Activated CD4-positive, alpha-beta T cell treated with anti-CD3 and anti-CD28 coated beads for 1 hour (primary cell): ENCODE measurements at places on chromosomes 4 and X.

GRCh38 chr4:89258506-89258905, 49.1 kb downstream of the GPRIN3 start:
- DNase-seq, result no peak

DNA sequence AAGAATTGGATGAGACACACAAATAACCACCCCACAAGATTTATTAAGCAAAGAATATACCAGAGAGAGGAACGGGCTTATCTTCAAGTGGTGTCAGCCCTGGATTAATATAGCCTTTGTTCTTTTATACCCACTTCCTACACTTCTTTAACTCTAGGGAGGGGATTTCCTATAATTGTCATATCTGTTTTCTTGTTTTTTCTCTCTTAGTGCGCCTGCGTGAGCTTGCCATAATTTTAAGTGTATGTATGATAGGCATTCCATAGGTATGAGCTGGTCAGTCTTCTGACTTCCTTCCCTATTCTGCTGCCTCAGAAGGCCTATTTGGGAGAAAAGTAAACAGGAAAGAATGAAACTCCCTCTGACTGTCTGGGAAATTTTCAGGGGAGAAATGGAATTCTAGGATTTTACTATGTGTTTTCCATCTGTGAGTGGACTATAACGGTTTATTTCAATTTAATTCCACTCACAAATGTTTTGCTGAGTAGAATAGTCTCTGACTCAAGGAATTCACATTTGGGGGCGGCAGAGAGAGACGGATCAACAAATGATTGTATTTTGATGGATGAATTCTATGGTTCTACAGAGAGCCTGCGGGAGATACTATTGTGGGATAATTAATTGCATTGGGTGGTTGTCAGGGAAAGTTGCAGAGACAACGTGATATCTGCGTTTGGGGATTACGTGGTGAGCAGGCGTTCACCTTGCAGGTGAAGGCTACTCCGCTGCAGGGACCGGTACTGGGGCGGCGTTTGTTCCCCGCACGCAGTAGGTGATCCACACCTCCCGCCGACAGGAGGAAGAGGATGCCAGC, 626 bp upstream of the CEP135 start:
- DNase-seq, result no peak

DNA sequence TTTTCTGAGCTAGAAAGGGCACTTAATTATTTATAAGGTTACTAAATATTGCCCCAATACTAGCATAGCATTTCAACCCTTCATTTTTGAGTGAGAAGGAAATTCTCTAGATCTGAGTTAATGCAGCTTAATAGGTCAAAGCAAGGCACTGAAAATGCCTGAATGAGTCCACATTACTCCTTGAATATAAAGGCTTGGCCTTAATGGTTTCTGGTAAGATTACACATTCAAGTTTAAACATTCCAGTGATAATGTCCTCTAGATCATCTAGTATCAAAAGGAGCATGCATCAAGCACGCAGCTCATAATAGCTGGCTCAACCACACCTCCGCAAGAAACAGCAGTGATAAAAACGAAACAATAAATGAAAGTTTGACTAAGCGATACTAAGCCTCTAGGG, 87.5 kb downstream of the SPANXN3 start:
- no peak for DNase-seq

- no peak for DNase-seq
These were observed 684.0 kb upstream of the MAGEB2 start for GRCh38 chrX:29531336-29531735.

DNA sequence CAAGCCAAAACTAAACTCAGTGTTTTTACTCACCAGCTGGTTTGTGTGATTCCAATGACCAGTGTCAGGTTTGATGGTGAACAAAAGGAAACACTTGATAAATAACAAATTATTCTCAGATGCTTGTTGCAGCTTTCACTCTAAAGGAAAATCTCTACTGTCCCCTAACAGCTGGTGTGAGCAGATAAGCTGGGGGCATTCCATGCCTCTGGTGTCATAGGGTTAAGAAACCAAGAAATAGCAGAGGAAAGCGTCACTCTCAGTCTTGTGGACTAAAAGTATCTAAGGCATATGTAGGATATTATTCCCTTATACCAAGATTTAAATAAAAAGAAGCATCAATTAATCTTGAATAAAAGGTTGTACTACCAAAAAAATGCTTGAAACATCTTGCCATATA, 24.3 kb downstream of the TRPC5 start:
- no peak for DNase-seq
